ENCODE measurements at places on chromosomes 4 and X. TPM values are rescaled to one million over a fixed set of nuclear protein-coding genes. Genes with fewer than 3 reads are reported as not detected.

DNA sequence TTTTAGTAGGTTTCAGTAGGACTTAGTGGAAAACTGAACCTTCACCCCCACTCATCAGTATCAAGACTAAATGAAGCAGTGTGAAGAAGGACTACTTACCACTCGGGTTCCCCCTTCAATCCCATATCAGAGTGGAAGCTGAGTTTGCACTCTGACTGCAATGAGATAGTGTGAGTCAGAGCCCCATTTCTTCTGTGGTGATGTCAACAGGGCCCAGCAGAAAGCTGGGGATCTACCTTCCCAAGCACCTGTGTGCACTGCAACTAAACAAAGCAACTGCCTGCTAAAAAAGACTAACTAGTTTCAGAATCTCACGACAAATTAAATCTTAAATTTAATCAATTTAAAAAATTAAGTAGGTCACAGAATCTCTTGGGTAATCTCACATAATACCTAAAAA, 1837.0 kb upstream of the PCDH7 start:
- DNase-seq = no peak

FRMPD3 gene
- total RNA-seq = not detected

MAPK10 gene
- 2.6 TPM for total RNA-seq

- no peak for DNase-seq
Observed at GRCh38 chr4:120004054-120004453, 62.6 kb downstream of the MAD2L1 start.

DNA sequence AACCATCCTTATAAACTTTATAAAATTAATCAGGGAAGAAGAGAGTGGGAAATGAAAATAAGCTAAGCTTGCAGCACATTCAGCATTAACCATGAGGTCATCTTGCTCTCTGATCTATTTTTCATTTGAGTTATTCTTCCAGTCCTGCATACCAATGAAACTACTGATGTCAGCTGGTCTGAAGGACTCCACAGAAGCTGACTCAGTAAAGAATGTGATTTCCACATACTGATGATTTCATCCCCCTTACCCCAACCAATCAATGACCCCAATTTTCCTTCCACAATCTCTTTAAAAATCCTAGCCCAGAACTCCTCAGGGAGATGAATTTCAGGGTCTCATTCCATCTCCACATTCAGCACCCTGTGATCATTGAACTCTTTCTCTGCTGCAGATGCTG, 18.8 kb upstream of the DSPP start:
- no peak for DNase-seq

GRCh38 chrX:124960454-124960853, 359.2 kb upstream of the TEX13C start:
- no peak for DNase-seq

OTUD6A gene
- total RNA-seq = not detected

GRCh38 chrX:71000139-71000538, 68.0 kb downstream of the SNX12 start:
- DNase-seq = no peak

- no peak for DNase-seq
Observed at GRCh38 chr4:120869613-120870278, 52.8 kb downstream of the PRDM5 start.

GRCh38 chr4:108227923-108228322, 59.2 kb upstream of the LEF1 start:
- DNase-seq = no peak

- no peak for DNase-seq
Observed at GRCh38 chrX:155956099-155956498, 41.4 kb upstream of the IL9R start.

GRCh38 chrX:120617996-120618630, 11.7 kb downstream of the C1GALT1C1 start:
- no peak for DNase-seq

- DNase-seq = no peak
Observed at GRCh38 chrX:150880808-150881165, 17.7 kb downstream of the CD99L2 start.

DNA sequence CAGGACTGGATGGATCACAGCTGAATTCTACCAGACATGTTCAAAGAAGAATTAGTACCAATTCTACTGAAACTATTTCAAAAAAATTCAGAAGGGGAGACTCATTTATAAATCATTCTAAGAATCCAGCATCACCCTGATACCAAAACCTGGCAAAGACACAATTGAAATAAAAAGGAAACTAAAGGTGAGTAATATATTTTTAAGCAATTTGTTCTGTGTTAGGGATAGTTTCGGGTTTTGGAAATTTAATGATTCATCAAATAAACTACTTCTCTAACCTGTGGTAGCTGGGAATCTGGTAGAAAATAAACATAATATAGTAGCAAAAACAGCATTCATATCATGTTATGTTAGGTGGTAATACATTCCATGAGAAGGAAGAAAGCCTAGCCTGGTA, 662.2 kb upstream of the BOD1L1 start:
- DNase-seq = no peak

- DNase-seq = no peak
Observed at GRCh38 chr4:30191902-30192301, 528.3 kb upstream of the PCDH7 start.

DNA sequence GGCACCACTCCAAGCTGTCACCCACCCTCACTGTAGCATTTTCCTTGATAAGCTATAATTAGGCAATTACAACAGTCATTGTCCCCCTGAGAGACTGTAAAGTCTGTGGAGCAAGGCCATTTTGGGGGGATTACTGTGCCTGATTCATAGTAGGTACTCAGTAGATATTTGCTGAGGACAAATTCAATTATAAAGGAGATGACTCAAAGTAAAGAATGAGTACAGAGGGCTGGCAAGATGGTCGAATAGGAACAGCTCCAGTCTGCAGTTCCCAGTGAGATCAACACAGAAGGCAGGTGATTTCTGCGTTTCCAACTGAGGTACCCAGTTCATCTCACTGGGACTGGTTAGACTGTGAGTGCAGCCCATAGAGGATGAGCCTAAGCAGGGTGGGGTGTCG, 42.0 kb downstream of the MAOB start:
- DNase-seq = no peak

SASH3 gene
- total RNA-seq = 2.1 TPM

BANK1 gene
- total RNA-seq = not detected

SMAD1 gene
- total RNA-seq = 13.9 TPM

DNA sequence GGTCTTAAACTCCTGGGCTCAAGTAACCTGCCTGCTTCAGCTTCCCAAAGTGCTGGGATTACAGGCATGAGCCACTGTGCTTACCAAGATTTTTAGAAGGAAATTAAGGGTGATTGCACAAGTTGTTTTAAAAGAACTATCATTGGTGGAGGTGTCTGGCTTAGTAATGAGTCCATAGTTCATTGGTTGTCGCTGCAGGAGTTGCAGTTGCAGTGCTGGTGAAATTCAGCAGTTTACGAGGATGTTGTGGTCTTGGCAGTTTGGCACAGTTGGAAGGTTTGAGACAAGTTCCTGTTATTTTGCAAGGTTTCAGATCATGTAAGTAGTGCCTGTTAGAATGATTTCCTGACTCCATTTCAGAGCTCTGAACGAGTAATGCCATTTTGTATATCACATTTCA, 48.1 kb downstream of the RAB40AL start:
- no peak for DNase-seq

GRCh38 chr4:97720869-97721432, 422.3 kb downstream of the STPG2 start:
- no peak for DNase-seq

GRCh38 chr4:165787516-165788274, 85.3 kb upstream of the TLL1 start:
- no peak for DNase-seq

GRCh38 chr4:109589119-109589518, 29.1 kb downstream of the MCUB start:
- DNase-seq = no peak

ARMCX4 gene
- 9.5 TPM for total RNA-seq

DNA sequence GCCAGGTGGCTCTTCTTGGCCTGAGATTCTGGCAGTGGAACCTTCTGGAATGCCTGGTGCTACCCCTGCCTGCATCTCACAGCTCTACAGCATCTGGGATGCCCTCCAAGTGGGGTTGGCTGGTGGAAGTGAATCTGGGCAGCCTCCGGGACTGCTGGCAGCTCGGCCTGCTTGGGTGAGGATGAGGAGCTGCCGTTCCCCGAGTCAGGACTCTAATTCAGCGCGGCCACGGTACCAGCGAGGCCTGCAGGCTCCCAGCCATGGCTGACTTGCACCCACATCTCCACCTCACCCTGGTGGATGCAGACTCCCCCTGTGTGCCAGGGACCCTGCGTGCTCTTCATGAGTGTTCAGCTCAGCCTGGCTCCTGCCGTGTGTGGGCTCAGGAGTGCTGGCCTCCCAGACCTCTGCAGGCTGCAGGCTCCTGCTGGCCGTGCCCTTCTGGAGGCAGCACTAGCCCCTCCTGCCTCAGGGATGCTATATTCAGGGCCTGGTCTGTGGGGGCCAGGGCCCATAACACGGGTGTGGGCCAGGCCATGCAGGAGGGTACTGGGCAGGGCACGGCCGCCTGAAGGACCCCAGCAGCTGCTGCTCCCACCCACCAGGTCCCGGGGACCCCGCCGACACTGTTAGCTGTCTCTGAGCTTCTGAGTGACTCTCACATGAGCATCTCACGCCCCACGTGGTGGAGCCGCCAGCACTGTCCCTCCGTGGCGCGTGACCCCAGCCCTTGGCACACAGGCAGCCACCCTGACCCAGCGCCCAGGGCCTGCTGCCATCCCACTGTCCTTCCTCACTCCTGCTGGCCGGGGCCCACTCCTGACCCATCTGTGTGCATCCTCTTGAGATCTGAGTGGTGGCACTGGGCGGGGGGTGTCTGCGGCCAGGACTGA, 10.6 kb downstream of the UVSSA start:
- DNase-seq = no peak

All from right atrium auricular region (tissue), 2 donors.